Dermis blood vessel endothelial cell (primary cell): ENCODE measurements at places on chromosomes 7 and 10. TPM values are rescaled to one million over a fixed set of nuclear protein-coding genes. Genes with fewer than 3 reads are reported as not detected.

DNA sequence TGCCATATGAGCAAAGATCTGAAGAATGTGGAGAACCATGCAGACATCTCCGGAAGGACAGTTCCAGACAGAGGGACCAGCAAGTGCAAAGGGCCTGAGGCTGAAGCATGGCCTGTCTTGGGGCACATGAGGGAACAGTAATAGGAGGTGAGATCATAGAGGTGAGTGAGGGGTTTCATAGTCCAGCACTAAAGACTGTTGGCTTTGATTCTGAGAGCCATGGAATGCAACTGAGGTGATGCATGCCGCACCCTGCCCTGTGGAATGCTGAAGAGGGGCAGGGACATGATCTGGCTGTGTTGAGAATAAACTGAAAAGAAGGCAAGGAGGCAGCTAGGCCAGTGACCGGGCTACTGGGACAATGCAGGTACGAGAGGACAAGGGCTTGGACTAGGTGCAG is 253.1 kb upstream of the KLF14 start:
- DNase-seq = no peak

DNA sequence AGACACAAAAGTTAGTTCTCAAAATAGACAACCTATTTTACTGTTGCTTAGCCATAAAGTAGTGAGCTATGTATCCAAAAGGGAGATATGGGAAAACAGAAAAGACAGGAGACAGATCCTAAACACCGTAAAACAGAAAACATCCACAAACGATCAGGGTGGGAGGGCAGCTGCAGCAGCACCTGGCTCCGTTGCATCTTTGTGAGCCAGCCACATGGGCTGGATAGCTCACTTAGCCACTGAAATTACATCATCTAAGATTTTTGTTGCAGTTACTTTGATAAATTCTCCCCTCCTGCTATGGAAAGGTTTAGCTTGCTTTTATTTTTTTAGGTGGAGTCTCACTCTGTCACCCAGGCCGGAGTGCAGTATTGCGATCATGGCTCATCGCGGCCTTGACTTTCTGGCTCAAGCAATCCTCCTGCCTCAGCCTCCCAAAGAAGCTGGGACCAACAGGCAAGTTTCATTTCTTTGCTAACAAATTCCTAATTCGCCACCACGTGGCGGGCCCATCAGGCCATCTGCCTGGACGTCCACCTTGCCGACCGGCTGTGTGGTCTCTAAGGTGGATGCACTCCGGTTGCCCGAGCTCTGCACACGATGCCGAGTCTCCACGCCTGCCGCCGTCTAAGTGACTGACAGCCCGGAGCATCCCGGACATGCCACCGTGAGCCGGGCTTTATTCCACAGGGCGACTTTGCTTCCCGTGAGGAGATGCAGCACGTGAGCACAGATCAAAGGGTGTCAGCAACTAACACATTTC is 159.8 kb downstream of the DIP2C start:
- no peak for DNase-seq

- DNase-seq = no peak
These were observed 293.1 kb upstream of the CACNA2D1 start for GRCh38 chr7:82736633-82737032.

Gene CTBP2
- total RNA-seq = 112 and 148 TPM in 2 replicates

GRCh38 chr7:114656466-114656865 is 241.9 kb downstream of the FOXP2 start:
- DNase-seq = no peak

Gene LRRC61
- total RNA-seq = 5.4 and 18.0 TPM in 2 replicates

DNA sequence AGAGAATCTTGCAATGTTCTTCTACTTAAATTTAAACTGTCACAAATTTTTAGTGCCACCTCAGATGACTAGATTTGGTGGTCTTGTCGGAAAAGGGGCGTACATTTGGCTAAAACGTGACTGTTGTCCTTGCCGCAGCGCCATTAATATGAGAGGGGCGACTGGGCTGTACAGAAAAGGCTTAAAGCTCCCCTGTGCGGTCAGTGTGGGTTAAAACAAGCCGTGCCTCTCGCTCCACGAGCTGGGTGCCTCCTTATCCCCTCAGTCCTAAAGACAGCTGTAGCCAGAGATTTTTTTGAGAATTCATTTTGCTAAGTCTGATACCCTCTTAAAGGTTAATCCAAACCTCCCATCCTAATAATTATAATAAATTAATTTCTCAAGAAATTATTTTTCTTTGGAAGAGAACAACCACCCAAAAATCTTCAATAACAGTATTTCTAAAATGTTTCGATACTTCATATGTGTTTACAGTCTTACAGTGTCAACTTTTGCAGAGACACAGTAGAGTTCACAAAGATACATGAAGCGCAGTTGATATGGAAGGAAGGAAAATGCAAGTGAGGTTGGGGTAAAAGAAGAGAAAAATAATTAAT is 68.6 kb downstream of the C7orf25 start:
- peak; percentile 74 for DNase-seq

- no peak for DNase-seq
These were observed 150.2 kb upstream of the UNC5B start for GRCh38 chr10:71062156-71062555.

DNA sequence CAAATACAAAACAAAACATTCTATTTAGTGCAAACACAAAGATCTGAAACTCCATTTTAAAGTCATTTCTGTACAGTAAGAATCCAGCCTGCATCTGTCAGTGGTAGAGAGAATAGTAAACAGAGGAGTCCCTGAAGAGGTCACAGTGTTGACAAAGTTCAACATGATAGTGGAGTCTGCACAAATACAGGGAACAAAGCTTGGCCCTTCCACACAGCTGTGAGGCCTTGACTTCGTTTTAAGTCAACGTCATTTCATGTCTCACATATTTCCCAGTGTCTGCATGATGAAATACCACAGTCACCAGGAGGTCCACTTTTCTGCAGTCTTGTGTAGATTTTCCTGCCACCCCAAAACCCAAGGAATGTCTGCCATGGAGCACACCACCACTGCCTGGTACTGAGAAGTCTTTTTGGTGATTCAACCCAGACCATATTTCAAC is 33.0 kb downstream of the CYP26A1 start:
- no peak for DNase-seq

Gene DLX6
- not detected in 2 replicates for total RNA-seq

Gene MYO3A
- total RNA-seq = not detected in 2 replicates

Gene BLNK
- not detected in 2 replicates for total RNA-seq

Gene CALML3
- total RNA-seq = not detected in 2 replicates

DNA sequence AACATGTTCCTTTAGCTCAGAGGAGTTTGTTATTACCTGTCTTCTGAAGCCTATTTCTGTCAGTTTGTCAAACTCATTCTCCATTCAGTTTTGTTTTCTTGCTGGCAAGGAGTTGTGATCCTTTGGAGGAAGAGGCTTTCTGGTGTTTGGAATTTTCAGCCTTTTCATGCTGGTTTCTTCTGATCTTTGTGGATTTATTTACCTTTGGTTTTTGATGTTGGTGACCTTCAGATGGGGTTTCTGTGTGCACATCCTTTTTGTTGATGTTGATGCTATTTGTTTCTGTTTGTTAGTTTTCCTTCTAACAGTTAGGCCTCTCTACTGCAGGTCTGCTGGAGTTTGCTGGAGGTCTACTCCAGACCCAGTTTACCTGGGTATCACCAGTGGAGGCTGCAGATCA is 118.6 kb downstream of the PPP1R9A start:
- DNase-seq = no peak

DNA sequence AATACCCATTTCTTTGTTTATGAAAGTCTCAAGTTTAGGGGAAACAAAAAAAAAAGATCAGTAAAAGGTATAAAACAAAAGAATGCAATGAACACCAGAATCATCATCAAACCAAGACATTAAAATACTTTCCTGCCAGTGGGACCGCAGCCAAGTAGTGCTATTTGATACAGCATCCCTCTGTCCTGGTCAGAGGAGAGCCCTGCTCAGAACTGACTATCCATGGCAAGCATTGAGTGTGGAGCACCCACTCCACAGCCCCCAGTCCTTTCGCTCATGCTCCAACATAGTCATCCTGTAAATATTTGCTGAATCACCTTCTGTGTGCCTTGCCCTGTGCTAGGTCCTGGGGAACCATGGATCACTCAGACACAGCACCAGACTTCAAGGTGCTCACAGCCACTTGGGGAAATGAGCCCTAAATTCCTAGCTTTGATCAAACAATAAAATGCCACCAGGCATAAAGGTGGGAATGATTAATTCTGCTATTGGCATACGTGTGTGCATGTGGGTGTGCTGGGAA is 213.6 kb upstream of the TBX20 start:
- DNase-seq = no peak

DNA sequence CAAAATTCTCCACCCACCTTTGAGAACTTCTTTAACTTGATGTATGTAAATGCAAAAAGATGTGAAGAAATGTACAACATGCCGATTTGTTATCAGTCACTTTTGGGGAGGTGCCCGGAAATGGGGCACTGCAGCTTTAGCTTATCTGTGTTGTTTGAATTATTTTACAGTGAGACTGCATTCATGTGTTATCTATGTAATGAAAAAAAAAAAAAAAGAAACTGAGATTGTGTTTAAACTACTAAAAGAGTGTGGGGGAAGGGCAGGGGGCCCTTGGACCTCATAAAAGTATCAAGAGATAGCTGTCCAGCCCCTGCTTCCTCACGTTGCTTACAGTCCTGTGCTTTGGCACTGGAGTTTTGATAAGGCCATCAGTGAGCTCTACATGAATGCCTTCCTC is 259.4 kb downstream of the STK31 start:
- DNase-seq = no peak

- peak; percentile 66 for DNase-seq
These were observed 95.0 kb upstream of the AGBL3 start for GRCh38 chr7:134891262-134891695.

Gene METTL27
- 0.70 and 3.2 TPM in 2 replicates for total RNA-seq

GRCh38 chr7:72805526-72806494 is 22.2 kb downstream of the TYW1B start:
- DNase-seq = no peak

Gene CYCS
- 25.5 and 71.3 TPM in 2 replicates for total RNA-seq

DNA sequence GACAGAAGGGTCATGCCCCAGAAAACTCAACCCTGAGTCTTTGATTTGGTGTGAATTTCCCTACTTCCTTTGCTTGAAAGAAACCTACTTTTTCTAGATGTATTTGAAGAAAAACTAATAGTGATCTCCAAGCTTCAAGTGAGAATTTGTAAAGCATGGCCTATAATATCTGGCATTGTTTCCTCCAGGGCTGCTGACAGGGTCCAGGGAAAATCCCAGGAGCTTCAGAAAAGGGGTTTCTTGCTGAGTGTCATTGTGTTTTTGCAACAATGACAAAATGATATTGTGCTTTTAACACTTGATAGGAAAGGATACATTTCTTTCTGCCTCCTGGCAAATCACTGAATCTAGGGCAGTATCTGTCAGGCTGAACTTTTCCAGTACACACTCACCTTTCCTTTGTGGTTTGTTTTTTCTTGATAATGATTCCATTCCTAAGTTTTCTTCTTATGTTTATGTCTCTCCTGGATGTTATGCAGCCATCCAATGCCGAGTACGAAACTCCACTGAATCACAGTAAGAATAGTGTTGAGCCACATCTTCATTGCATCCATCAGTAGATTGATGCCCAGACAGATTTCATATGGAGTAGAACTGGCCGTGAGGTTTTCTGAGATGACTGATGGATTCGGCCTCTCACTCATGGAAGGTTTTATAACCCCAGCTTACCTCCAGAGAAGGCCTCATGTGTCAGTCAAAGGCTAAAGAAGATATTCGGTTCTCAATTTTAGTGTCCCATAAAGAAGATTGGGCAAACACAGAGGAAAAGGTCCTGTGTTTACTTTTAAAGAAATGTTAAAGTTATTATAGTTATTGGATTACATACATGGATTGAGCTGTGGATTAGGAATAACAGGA is 76.9 kb upstream of the STEAP1B start:
- DNase-seq = peak; percentile 31

Gene EN2
- not detected in 2 replicates for total RNA-seq

DNA sequence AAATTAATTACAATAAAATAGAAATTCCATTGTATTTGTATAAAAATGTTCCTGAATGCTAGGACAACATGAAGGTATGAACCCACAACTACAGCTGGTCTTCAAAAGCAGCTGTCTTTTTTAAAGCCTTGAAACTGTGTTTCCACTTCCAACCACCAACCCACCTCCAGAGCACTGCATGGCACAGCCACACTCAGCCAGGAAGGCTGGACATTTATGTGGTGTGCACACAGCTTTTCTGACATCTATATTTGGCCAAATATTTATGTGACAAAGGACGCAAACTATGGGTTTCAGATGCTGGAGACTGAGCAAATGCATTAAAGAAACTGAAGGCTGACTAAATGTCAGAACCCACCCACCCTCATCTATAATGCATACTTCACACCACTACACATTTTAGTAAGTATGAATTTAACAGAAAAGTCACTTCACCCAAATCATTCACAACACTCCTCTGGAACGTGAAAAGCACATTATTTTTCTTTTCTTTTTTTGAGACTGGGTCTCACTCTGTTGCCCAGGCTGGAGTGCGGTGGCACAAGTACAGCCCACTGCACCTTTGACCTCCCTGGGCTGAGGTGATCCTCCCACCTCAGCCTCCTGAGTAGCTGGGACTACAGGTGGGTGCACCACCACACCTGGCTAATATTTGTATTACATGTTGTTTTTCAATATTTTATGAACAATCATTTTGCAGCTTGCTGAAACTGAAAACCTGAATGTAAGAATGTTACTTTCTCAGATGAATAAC is 27.9 kb upstream of the DAGLB start:
- no peak for DNase-seq

Gene NIPSNAP2
- total RNA-seq = 37.3 and 43.8 TPM in 2 replicates

GRCh38 chr10:121406823-121407545 is 191.3 kb downstream of the FGFR2 start:
- no peak for DNase-seq

DNA sequence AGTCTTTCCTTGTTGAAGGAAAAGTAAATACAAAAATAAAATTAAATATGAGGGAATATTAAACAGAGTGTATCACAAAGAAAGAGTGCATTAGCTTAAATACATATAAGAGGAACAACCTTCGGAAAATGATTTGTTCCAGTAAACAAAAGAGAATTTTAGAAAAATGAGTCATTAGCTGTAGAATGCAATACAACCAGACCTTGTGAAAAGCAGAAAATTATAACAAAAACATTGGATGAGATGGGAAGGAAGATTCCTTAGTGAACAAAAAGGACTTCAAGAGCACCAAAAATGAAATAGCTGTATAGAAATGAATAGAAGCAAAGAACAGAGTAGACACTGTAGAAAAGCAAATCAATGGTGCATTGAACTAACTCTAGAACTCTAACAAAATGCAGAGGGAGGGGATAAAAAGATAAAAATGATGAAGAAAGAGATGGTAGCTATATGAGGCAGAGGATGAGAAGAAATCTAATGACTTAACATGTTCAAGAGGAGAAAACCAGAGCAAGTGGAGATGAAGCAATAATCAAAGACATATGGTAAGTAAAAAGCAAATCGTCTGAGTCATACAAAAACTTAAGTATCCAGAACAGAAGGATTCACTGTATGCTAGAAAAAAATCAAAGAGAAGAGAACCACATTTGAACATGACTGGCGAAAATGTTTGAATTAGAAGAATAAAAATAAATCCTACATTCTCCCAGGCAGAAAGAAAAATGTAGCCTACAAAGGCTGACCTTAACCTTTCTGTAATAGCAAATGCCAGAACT is 190.5 kb downstream of the TMEM26 start:
- no peak for DNase-seq
